ENCODE measurements at places on chromosomes 7 and 10.

DNA sequence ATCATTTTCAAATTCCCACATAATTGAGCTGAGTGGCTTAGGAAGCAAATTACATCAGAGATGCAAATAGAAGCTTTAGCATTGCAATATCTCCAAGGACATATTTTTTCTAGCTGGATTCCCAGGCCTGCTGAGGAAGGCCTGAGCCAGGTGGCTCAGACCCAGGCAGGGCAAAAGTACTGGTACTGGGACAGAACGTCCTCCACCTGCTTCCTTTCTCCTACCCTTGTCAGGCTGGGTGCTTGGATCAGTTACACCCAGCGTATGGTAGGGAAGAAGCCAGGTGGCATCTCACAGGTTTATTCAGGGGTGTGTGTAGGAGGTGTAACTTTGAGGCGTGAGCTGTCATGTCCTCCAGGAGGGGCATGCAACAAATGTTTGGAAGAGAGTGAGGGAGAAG lies 3.0 kb upstream of the PANK1 start:
- DNase-seq = no peak

DNA sequence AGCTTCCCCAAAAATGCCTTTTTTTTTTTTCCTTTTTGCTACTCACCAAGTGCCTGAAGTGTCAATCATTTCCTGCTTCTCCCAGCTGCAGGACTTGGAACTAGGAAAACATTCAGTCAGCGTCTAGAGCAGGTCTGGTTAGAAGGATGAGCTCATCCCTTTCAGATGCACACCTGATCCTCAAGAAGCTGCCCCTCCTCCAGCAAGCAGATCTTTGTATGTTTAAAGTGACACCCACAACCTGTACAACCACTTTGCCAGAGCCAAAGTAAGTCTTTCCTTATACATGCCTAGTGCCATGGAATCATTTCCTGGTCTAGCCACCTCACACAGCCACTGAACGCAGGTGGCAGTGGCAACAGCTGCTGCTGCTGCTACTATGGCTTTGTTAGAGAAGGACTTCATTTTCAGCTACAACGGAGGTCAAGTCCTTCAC lies 10.4 kb upstream of the USP54 start:
- DNase-seq = no peak

DNA sequence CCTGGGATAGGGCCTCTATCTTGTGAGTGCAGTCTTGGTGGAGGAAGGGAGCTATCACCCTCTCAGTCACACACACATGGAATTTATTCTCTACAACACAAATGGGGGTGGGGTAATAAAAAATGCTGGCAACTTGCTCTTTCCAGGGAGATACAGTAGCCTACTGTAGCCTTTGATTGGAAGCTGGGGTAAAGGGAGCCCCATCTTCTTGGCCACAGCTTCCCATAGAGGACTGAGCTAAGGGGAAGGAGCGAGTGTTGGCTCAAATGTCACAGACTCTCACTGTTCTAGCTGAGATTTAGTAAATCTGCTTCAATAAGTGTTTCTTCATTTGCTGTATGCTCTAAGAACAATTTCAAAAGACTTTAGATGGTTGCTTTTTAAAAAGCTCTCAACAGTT lies 222.2 kb upstream of the CXCL12 start:
- no peak for DNase-seq

GRCh38 chr7:28626624-28627262 lies 214.4 kb downstream of the CREB5 start:
- DNase-seq = peak; percentile 6

- DNase-seq = no peak
These were observed 177.2 kb upstream of the INHBA start for GRCh38 chr7:41880107-41880506.

- DNase-seq = no peak
These were observed 4.3 kb upstream of the ELFN1 start for GRCh38 chr7:1665549-1666316.

DNA sequence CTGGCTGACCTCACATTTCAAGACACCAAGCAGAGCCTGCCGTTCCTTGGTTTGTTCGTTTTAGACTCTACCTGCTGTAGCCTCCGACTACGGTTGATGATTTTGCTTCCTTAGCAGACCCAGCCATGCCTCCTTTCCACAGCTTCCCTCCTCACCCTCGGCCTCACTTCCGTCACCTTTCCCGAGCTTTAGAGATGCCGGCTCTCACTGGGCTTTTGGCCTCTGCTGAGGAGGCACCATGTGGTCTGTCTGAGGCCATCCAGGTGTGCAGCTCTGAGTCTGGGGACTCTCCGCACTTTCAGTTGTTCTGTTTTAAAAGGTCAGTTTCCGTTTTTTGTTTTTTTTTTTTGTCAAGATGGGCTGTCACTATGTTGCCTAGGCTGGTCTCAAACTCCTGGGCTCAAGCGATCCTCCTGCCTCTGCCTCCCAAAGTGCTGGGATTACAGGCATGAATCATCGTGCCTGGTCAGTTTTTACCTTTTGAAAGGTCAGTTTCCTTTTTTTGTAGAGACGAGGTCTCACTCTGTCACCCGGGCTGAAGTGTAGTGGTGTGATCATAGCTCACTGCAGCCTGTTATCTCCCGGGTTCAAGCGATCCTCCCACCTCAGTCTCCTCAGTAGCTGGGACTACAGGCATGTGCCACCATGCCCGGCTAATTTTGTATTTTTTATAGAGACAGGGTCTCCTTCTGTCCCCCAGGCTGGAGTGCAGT lies 11.7 kb downstream of the ORAI2 start:
- no peak for DNase-seq

DNA sequence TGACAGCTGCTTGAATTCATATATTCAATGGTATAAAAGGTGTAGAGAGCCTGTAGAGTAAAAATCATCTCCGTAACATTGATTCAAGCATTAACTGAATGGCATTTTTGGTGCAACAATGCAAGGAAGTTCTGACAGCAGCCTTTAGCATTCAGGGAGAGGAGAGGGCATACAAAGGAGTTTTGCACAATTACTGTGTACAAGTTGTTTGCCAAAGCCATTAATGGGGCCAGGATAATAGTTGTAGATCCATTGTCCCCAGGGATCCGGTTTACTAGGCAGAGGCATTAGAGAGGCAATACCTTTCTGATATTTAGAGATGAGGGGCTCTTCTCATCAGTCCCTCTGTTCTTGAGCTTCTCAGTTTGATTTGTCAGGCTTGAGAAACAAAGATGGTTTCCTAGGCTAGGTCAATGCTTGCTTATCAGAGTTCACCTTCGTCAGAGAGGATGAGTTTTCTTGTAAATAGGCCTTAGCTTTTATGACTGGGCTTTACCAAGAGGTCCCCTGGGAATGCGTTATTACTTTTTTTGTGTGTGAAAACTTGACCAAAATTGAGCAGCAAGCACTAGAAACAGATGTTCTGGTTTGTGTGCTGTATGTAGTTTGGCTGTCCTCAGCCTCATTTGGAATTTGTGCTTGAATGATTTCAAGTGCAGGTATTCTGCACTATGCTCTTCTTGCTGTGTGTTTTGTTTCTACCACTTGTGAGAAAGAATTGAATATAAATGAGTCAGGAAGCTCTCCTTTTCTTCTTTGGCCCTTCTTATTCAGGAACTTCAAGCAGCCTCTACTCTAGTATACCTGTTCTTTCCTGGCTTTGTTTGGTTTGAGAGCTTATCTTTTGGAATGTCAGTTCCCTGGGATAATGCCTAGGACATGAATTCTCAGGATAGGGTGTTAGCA lies 32.0 kb downstream of the SND1 start:
- no peak for DNase-seq

- no peak for DNase-seq
These were observed 771.4 kb downstream of the LRMDA start for GRCh38 chr10:76202777-76203176.

DNA sequence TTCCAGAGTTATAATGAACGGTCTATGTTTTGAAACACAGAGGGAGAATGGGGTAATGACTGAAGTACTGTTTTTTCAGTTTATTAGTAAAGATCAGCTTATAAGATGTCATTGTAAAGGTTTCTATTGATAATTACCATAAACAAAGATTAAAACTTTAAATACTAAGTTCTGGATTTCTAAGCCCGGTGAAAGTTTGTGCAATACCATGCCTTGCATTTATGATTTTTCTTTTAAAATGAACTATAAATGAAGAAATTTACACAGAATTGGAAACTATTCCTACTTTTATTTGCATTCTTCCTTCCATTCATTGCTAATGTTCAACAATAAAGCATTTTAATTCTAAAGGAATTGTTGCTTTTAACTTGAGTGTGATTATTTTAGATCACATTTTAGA lies 4.9 kb downstream of the MEOX2 start:
- no peak for DNase-seq

DNA sequence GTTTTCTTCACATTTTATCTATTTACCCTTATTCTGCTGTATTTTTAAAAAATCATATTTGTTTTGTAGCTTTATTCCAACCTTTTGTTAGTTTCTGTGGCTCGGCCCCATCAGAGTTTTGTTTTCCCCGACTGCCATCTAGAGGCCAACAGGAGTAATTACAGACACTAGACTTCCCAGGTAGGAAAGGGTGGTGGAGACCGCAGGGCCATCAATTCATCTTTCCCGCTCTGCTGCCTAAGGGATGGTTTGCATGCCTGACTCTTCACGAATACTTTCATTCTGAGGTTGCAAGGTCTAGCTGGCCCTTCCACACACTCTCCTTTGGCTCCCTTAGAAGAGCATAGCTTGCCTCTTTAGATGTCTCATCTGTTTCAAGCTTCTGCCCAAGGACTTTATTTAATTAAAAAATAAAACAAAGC lies 38.3 kb downstream of the LYZL2 start:
- DNase-seq = peak; percentile 67

- DNase-seq = peak; percentile 9
These were observed 80.7 kb downstream of the SLC37A3 start for GRCh38 chr7:140317597-140317996.

- no peak for DNase-seq
These were observed 1.5 kb downstream of the ENTPD7 start for GRCh38 chr10:99660662-99661376.

- DNase-seq = no peak
These were observed 22.4 kb downstream of the DNAJC12 start for GRCh38 chr10:67815571-67816059.

- DNase-seq = no peak
These were observed 43.9 kb upstream of the GPAM start for GRCh38 chr10:112227331-112227987.

DNA sequence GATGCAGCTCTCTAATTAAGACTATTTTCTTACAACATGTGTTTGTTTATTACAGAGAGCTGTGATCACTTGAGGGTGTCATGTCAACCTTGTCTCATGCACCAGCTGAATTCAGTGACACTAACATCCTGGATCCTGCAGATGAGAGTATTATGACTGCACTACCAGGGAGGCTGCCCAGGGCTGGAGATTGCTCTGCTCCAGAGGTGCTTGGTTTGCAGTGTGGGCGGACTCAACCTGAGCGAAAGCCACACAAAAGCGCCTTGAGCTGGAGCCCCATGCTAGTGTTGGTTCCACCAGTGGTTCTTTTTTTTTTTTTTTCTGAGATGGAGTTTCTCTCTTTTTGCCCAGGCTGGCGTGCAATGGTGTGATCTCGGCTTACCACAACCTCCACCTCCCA lies 33.8 kb upstream of the ATXN7L1 start:
- DNase-seq = no peak

DNA sequence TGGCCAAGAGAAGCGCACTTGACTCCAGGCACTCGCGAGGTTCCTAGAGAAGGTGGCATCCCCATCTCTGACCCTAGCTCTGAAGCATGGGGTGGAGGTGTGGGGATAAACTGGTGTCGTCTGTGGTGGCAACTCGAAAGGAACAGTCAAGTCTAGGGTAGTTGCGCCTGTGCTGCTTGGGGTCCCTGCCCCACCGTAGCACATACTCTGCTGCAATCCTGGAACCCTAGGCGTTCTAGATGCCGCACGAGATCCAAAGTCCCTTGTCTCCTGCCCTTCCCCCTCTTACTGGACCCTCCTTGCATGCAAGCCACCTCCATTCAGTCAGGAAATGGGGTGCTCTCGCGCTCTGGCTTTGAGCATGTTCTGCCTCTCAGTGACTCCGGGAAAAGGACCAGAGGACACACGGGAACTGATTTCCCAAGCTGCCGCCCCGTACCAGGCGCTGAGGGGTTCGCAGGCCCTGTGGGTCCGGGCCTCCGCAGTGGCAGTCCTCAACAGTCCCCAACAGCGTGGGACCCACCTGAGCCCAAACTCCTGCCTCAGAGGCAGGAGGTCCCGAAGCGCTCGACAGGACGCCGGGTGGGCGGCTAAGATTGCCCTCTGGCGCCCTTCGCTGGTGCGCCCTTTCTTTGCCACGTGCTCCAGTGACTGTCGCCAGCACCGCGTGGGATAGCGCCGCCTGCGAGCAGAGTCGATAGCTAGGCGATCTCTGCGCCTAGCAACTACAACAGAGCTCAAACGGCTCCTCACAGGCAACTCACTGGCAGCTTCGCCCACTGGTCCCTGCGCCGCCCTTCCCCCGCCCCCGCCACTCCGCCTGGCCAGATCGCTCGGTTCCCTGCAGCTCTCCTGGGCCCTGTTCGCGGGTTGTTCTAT lies 452.0 kb downstream of the REEP3 start:
- DNase-seq = no peak

DNA sequence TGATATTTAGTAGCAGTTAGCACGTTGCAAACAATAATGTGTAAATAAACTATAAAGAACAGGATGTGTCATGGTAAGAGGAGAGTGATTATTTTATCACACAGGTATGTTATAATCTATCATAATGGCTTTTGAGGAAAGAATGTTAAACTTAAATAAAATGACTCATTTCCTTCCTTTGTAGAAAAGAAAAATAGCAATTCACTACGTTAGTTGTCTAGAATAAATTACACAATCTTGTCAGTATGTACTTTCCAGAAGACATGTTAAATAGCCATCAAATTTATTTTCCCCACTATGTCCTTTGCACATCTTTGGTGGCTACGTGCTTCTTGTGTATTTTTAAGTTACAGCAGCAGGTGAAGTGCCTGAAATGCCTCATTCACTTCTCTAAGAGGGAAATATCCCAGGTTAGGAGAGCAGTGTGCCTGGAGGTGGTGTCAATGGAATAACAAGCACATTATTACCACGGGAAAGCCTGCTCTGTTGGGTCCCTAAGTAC lies 133.8 kb downstream of the SEMA3A start:
- no peak for DNase-seq

- no peak for DNase-seq
These were observed 30.1 kb upstream of the TNPO3 start for GRCh38 chr7:129084801-129085551.

Measured in CD4-positive, alpha-beta T cell treated with Interleukin-21 for 1 hour (primary cell).